ENCODE measurements at places on chromosomes 6 and 20.
A peak's percentile ranks its signal among the peaks of the same experiment; 100 is the strongest.

GRCh38 chr6:53686355-53686940 is 20.9 kb upstream of the KLHL31 start:
- DNase-seq = no peak

DNA sequence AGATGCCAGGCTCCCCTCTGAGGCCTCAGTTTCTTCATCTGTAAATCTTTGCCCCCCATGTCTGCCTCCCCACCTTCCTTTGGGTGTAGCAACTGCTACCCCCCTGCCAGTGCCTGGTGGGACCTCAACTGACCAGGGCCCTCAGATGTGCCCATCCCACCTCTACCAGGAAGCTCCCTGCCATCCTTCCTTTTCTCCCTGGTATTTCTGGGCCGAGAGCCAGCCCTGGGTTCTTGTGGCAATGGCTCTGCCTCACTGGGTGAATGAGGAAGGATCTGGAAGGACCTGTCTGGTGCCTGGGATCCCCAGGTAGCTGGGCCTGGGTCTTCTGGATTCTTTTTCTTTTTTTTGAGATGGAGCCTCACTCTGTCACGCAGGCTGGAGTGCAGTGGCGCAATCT is 141.1 kb upstream of the RNF24 start:
- DNase-seq = no peak

- no peak for DNase-seq
Measured at GRCh38 chr6:66897576-66897975, 1190.5 kb upstream of the EYS start.

DNA sequence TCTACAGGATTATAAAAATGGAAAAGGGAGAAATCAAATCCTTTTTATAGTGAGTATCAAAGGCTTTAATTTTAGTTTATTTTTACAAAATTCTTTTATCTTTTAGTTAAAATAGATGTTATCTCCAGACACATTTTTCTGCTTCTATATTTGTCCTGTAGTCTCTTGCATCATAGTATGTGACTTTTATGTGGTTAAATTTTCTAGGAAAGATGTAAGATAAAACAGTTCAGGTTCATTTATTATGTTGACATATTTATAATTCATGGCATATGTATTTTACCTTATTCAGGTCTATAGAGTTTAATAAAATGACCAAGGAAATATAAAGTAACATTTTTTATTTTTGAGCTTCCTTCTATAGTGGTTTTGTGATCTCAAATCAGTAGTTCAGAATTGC is 52.7 kb upstream of the PRL start:
- DNase-seq = no peak

- DNase-seq = no peak
Measured at GRCh38 chr6:125300992-125301434, 754 bp downstream of the HDDC2 start.

GRCh38 chr6:163808231-163808630 is 393.7 kb downstream of the QKI start:
- DNase-seq = no peak

GRCh38 chr6:38773338-38773737 is 58.2 kb downstream of the DNAH8 start:
- DNase-seq = no peak

- peak; percentile 33 for DNase-seq
Measured at GRCh38 chr6:113936093-113936934, 34.6 kb downstream of the HDAC2 start.

DNA sequence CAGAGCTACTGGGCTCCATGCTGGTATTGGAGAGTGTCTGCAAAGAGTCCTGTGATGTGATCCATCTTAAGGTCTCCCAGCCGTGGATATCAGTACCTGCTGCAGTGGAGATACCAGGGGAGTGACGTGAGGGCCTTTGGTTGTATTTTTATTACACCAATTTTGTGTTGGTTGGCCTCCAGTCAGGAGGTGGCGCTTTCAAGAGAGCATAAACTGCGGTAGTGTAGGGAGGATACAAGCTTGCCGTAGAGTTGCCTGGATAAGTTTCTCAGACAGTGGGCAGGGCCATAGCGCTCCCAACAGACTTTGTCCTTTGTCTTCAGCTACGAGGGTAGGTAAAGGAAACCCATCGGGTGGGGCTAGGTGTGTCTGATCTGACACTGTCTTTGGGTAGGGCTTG is 113.0 kb upstream of the CEP162 start:
- no peak for DNase-seq

- no peak for DNase-seq
Measured at GRCh38 chr6:9186148-9186547, 750.8 kb upstream of the SLC35B3 start.

GRCh38 chr6:124008988-124009765 is 205.5 kb downstream of the NKAIN2 start:
- peak; percentile 33 for DNase-seq

DNA sequence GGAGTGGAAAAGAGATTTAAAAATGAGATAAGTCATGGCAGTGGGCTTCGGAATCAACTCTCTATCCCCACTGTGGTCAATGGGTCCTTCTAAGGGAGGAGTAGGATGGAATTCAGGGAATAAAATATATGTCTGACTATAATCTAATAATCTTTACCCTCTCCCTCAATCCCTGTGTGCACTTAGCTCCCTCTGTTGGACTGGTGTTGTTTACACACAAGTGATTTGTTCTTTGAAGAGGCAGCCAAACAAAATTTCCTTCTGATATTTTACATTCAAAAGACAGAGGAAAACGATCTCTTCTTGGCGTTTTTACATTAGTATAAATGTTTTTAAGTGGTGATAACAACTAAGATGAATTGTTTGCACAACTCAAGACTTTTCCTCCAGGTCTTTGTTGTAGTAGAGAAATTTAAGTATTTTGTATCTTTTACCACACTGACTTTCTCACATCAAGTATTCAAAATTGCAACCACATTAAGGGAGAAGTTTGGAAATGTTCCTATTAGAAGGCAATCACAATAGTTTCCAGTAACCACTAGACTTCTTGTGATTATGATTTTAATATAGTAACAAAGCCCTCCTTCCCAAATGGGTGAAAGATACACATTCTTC is 317.8 kb downstream of the CENPW start:
- DNase-seq = no peak

DNA sequence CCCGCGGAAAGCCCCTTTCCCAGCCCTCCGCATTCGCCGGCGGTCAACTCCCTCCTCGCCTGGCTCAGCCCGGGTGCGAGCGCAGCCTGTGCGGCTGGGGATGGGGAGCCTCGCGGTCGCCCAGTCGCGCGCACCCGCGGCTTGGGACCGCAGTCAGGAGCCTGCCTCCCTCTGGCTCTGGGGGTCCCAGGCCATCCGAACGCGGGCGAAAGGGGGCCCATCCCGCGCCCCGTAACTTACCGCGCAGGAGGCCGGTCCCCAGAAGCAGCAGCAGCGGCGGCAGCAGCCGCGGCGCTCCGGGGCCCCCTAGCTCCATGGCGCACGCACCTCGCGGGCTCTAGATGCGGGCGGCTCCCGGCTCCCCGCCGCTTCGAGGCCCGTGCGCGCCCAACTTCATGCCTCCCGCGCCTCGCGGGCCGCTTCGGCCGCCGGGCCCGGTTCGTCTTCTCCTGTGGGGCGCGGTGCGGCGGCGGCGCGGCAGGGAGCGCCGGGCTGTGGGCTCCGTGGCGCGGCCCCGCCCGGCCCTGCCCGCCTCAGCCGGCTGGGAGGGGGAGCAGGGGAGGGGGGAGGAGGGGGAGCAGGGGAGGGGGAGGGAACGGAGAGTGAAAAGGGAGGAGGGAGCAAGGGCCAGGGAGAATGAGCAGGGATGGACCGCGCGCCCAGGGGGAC is at the start of gene CHRNA4:
CHRNA4 (minus strand) TSS at position 500 of the 669 bp plus-strand sequence; CDS start at position 316, 184 bp downstream.
- no peak for DNase-seq

DNA sequence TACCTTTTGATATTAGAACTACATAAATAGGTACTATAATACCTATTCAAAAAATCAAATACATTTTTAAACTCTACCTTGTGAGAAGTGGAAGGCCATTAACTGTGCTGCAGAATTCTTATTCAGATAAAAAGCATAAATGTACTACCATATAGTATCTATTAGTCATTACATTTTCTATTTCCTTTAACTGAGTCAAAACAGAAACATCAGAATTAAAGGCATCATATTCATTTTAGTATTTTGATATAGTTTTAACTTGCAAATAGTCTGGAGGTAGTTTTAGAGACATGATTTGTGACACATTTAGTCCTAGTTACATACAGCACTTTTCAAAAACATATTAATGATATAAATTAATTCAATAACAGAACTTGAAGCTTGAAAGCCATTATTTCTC is 39.9 kb upstream of the TAB2 start:
- no peak for DNase-seq

DNA sequence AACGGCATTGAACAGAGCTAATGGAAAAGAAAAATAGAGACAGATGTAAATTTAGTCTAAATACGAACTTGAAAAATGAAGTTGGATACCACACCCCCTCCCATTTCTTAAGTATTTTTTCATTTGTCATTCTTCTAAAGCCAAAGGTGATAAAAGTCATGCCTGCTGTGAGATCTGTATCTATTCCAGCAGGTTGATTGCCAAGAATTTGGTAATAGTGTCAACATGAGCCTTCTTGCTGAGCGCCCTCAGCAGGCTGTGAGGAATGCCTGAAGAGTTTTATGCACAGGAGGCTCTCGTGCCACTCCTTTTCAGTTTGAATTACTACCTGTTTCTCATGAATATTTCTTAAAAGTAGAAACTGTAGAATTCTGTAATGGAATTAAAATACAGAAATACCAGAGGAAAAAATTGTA is 165.4 kb downstream of the QKI start:
- no peak for DNase-seq

DNA sequence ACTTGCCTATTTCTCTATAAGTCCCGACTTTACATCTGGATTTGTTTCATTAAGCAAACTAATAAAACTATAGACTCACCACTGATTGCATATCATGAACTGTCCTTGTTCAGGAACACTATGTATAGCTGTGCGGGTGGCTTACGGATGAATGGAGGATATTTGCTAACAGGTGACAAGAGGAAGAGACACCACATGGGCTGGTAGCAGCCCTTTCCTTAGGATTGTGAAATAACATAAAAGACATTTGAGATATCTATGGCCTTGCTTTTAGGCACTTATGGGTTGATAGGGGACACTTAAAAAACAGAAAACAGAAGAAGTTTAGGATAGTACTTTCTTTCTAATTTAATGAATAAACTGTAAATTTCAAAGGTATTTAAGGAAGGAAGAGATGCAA is 5.0 kb upstream of the CAP2 start:
- no peak for DNase-seq

- DNase-seq = no peak
Measured at GRCh38 chr20:39941245-39941644, 747.8 kb downstream of the MAFB start.

DNA sequence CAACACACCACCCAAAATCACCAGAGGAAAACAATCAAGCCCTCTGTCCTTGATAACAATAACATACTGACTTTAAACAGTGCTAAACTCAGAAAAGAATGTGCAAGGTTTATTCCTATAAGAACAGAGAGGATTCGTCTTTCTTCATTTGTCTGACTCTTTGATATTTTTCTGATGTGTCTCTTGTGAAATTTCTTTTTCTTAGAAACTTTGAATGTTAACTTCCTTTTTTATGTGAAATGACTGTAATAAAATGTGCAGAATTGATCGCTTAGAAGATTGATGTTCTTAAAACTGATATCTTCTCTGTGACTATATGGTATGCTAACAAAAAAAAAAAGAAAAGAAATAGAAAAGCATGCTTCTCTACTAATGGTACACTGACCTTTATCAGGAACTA is 947.4 kb upstream of the CITED2 start:
- DNase-seq = no peak

GRCh38 chr6:1597121-1597744 is 12.5 kb upstream of the FOXC1 start:
- no peak for DNase-seq

DNA sequence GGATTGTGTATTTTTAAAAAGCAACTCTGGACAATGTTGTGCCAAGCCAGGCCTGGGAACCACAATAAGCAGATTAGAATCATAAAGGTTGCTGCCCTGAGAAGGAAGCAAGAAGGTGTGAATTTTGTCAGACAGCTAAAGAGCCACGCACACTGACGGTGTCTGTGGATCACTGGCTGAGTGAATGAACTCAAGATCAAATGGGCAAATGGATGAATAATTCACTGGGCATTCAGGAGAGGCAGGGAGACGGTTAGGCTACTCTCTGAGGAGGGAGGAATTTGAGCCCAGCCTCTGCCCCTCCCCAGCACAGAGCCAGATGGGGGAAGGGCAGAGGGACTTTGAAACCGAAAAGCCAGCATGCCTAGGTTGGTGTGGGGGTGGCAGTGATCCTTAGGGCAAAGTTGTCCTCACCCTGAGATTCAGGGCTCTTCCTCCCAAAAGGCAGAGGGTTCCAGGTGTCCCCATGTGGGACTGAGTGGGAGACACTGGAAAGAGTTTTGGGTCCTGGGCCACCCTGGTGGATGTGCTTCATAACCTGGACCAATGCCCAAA is 19.5 kb upstream of the SLC22A7 start:
- no peak for DNase-seq

DNA sequence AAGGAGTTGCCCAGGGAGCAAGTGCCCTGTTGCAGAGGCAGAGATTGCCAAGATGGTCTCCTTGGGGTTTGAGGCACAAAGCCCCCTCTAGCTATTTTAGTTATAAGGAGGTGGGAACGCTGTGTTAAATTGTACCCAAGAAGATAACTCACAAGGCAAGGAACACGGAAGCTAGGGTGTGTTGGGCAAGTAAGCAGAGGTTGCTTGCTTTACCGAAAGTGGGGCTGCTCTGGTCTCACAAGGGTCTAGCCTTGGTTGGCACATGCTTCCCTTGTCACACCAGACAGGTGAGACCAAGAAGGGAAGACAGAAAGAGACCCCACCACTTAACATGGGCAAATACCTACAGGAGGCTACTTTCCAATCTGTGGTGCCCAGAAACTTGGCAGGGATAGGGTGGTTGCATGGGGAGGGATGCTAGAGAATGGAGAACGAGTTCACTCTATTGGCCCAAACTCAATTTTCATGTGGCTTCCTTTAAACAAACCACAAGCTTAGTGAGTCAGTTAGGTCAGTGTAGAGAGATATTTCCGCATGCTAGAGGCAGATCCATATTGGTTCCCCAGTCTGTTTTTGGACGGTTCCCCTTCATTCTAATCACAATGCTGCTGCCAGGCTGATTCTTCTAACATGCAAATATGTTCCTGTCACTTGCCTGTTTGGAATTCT is 42.4 kb downstream of the PLAGL1 start:
- DNase-seq = no peak

GRCh38 chr20:37451616-37452015 is 69.4 kb upstream of the NNAT start:
- DNase-seq = no peak
